T follicular helper cell (primary cell): ENCODE measurements at places on chromosomes 5 and 9.

- DNase-seq, result no peak
These were observed 505 bp downstream of the CREB3 start for GRCh38 chr9:35732800-35733541.

GRCh38 chr9:84917366-84918070 lies 248.0 kb downstream of the NTRK2 start:
- DNase-seq, result no peak

- peak; percentile 89 for DNase-seq
These were observed at the start of gene RFX3 for GRCh38 chr9:3525836-3526164. Gene RFX3, minus strand, starts transcription at chr9:3526001. Its CDS starts 130,413 bp downstream, at chr9:3395588.

DNA sequence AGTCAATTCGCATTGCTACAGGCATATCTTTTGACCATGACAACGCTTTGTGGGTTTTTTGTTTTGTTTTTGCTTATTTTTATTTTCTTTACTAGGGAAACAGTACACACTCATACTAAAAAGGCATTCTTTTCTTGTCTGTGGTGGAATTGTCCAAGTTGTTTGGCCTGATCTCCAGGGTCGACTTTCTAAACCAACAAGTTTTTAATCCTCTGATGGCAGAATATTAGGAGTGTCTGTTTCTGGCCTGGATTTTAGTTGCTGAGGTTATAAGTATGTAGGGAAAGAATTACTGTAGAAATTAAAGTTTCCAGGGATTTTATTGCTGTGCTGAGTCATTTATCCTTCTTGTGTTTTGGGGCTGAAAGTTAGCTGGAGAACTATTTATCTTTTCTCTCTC lies 218.5 kb downstream of the TAF11L14 start:
- DNase-seq, result no peak

DNA sequence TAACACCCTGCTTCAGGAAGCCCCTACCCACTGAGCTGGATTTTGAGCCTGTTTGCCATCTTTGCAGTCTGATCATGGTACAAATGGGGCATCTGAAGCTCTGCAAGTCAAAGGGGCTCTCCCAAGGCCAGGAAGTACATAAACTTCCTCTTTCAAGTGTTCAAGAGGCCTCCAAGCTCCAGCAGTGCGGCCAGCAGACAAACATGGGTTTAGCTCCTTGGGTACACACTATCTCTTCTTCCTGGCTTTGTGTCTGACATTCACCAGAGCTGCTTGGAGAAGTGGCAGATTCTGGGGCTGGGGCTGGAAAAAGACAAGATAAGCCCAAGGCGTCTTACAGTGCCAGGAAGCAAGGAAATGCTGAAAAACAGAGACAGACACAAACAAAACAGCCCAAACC lies 34.1 kb downstream of the LAMC3 start:
- DNase-seq, result no peak

GRCh38 chr9:107730666-107731065 lies 241.1 kb upstream of the KLF4 start:
- no peak for DNase-seq

DNA sequence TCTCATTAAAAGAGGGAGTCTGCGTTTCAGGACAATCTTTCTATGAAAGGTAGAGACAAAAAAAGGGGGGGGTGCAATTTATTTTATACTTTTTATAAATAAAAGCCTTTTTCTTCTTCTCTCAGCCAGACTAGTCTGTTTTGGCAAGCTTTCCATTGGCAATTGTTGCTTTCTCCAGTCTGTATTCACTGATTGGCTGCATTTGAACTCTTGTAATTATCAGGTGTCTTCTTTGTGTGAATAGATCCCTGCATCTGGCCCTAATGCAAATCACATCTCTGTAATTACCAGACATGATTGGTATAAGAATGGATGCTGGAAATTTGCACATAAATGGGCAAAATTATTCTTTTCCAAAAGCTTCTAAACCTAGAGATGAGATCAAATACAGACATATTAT lies 7.6 kb upstream of the EQTN start:
- DNase-seq, result no peak
